ENCODE measurements at places on chromosomes 6 and 20. TPM values are rescaled to one million over a fixed set of nuclear protein-coding genes. Genes with fewer than 3 reads are reported as not detected.

- no peak for DNase-seq
Observed at GRCh38 chr6:13511913-13512717, 24.7 kb upstream of the GFOD1 start.

- DNase-seq, result no peak
Observed at GRCh38 chr6:43608310-43608763, 20.7 kb downstream of the GTPBP2 start.

GRCh38 chr6:72699159-72699558 is 77.3 kb downstream of the KCNQ5 start:
- no peak for DNase-seq

DNA sequence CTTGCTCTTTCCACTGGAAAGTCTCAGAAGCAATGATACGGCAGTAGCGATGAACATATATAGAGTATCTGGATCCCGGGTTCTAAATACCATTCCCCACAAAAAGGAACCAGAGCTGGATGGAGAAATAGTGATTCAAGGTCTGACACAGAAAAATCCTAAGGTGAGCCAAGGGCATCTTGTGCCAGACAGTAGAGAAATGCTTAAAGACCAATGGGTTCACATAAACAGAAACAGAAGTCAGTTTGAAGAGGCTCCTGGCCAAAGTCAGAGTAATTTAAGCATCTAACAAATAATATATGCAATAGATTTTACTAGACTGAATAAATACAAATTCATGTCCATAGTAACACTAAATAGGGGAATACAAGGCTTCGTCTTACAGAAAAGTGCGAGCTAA is 54.7 kb downstream of the RGS17 start:
- no peak for DNase-seq

GRCh38 chr20:41225091-41225490 is 87.7 kb downstream of the PLCG1 start:
- no peak for DNase-seq

GRCh38 chr6:20200761-20201630 is 11.3 kb downstream of the MBOAT1 start:
- no peak for DNase-seq

- no peak for DNase-seq
Observed at GRCh38 chr6:35086282-35086632, 54.9 kb downstream of the TCP11 start.

DNA sequence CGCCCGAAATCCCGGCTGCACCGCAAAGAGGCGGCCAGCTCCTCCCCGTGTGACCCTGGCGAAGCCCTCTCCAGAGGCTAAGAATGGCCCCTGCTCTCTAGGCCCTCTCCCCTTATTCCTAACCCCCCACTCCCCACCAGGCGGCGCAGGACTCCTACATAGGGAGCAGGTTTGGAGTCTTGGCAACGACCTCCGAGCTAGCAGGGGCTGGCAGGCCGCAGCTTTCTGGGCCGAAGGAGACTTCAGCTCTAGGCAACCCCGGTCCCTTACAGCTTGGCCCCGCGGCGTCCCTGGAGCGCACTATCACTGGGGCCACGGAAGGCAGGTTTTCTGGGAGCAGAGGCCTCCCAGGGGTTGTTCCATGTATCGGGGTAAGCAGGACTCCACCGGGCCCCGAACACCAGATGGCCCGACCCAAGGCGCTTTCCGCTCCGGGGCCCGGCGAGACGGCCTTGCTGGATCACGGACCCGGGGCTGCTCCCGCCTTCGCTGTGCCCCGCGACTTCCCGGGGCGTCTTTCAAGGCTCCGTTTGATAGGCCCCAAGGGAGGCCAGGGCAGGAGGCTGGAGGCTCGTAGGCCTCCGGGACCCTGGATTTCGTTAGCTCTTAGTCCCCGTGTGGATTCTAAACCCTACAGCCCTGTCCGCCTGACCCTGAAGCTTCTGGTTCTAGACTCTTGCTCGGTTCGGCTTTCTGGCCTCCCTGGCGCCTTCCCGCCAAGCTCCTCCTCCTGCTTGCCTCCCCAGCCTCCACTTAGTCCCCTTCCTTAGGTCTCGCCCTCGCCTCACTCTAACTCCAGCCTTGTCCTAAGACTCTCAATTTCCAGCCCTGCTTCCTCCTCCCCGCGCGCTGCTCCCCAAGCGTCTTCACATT is 1.9 kb downstream of the SLC32A1 start:
- DNase-seq, result no peak

DNA sequence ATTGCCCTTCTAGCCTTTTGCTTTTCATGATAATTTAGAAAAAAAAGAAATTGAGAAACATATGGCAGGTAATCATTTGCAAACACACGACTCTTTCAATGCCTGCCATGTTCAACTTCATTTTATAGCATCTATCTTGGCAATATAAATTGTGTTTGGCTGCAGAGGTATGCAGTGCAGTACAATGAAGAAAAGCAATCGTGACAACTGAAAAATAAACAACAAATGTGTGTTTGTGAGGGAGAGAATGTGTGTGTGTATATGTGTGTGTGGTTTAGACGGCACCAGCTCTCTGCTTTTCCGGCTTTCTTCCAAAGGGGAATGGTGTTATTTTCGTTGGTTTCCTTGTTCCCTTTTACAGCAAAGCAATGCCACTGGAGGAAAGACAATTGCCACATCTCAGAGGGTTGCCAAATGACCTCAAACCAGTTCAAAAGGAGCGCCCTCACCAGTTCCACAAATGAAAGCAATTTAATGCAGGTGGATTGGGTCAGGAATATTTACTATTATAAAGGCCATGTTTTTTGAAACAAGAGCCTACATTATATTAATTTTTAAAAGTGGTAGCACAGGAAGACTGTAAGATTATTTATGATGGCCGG is 587.2 kb downstream of the PRKN start:
- no peak for DNase-seq

DNA sequence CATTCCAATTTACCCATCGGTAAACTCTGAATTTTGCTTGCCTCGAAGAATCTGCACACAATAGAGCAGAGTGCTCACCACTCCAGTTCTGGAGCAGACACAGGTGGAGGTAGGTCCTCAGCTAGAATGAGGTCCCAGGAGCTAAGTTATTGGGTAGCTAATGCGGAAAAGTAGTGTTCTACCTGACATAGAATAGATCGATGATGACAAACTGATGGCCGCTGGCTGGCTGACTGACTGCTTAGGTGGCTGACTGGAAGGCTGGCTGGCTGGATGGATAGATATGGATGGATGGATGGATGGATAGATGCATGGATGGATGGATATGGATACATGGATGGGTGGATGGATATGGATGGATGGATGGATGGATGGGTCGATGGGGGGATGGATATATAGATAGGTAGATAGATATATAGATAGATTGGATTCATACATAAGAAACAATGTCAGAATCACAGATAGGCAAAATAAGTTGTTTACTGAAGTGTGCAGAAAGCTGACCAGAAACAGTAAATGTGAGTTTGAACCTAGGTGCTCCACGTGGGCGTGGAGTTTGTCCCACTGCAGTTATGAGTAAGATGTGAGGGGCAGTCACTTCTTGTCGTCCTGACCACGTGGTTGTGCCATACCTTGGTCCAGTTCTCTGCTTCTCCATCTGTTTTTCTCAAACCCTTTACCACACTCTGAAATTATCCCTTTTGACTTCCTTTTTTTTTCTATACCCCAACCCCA is 62.1 kb downstream of the TBXT start:
- DNase-seq, result no peak

DNA sequence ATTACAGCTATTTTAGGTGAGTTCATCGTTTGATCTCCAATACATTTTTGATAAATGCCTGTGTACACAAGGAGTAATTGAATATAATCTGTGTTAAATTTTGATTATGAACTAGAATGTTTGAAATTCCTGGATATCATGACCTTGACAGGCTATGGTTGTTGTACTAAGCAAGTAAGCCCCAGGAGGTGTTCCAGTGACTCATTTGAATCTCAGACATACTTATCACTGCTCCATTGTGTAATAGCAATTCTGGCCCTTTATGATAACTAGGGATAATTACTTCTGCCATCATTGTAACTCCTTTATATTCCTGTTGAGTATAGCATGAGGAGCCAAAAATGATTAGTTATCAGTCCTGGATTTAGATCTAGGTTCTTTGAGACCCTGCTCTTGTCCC is 1424.6 kb upstream of the ADGRB3 start:
- no peak for DNase-seq

GRCh38 chr6:36126553-36127458 is 3.5 kb upstream of the MAPK13 start:
- no peak for DNase-seq

DNA sequence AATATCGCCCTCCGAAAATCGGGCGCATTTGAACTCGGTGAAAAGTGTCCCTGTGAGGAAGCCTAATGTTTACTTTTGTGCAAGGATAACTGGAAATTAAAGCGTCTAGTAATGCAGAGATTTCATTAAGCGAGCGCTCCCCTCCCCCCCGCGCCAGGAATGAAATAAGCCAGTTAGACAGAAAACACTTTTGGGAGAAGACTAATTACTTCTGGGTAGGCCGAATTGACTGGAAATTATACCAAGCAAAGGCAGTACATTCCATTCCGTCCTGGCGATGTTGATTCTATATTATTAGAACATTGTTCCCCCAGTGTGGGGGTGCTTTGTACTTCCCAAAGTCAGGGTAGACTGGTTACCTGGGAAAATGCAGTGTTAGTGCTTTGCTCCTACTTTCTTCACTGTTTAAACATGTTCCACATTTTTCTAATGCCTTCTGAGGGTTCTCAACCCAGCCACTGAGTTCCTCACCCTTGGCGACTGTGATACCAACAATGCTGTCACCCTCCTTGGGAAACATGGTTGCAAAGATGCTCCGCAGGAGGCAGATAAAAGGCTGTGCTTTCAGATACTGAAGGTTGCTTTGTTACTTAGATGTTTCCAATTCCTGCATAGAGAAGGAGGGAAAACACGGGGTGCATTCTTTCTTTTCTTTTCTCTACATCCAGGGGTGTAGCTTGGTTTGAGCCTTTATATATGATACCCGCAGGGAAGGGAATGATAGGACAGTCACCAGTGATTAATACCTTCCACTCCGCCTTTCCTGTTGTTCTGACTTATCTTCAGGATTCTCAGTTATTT is 2.6 kb downstream of the GJA1 start:
- peak; percentile 45 for DNase-seq

DNA sequence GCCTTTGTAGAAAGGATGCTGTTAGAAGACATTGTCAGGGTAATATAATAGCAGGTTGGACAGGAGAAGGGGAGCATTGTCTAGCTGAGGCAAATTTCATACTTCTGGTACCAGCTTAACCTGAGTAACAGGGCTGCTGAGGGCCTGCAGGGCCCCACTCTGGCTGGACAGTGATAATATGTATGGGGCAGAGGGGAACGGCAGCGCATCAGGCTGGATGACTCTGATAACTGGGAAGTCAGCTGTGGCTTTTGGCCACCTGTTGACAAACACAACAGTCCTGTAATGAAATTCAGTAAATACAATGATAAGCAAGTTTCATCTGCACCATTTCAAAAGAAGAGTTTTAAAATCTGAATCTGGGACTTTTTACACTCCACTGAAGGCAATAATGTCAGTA is 259.9 kb upstream of the CNR1 start:
- DNase-seq, result no peak

- DNase-seq, result no peak
Observed at GRCh38 chr6:4999586-4999985, 4.3 kb downstream of the RPP40 start.

GRCh38 chr6:108127056-108127455 is 38.8 kb upstream of the NR2E1 start:
- DNase-seq, result no peak

- no peak for DNase-seq
Observed at GRCh38 chr6:119454714-119455113, 105.2 kb upstream of the MAN1A1 start.

DNA sequence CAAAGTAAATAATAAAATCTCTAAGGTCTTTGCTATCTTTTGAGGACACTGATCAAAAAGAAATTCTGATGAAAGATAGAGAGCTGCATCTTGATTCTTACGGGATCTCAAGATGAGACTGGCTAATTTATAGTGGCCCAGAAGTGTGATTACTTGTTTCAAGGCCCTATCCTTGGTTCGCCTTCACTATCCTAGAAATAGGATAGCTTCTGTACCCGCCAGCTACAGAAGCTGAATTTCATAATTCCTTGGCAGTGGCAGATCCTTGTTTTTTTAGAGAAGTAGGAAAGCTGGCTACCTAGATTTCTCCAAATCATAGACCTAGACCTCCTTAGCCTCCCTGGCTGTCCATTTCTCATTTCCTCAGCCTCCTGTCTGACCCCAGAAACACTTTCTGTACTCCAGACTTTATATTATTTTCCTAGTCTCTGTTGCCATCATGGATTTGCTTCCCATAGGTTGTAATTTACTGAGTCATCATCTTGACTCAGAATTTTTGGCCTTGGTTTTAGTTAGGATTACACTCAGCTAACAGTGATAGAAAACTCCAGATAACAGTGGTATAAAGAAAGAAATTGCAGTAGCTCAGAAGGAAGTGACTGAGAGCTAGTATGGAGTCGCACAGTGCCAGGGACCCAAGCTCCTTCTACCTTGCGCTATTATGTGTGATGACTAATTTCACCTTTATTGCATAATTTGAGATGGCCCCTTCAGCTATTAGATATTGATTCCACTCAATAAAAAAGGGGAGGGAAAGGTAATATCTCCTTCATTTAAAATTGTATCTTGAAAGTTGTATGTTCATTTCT is 27.7 kb downstream of the PHF3 start:
- no peak for DNase-seq

GRCh38 chr20:7459083-7459482 is 481.2 kb downstream of the HAO1 start:
- no peak for DNase-seq

DNA sequence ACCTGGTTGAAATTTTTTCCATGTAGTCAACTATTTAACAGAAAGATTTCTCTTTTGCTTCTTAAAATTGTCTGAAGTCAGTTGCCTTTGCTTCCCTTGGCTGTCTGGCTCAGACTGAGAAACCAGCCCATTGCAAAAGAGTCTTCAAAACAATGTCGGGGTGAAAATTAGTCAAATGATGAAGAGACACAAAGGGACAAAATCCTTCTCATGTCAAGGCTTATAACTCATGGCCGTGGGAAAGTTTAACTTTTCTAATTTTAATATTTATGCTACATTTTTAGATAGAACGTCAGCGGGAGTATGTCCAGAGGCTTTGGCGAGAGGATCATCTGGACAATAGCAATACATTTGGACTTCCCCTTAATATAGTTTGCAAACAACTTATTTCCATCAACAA is 127.2 kb downstream of the CD164 start:
- no peak for DNase-seq

- no peak for DNase-seq
Observed at GRCh38 chr6:159565181-159565710, 127.8 kb downstream of the SOD2 start.

DLK2 gene
- 3.6 TPM for total RNA-seq

GMEB2 gene
- total RNA-seq, result 11.0 TPM

IPCEF1 gene
- 3.7 TPM for total RNA-seq

ARMH2 gene
- total RNA-seq, result not detected

BEND6 gene
- total RNA-seq, result 0.33 TPM

SLC44A4 gene
- total RNA-seq, result 0.32 TPM

WASF1 gene
- total RNA-seq, result 12.3 TPM

PPP2R5D gene
- total RNA-seq, result 25.2 TPM

OR2J3 gene
- total RNA-seq, result 0.15 TPM

UNC5CL gene
- 1.1 TPM for total RNA-seq

CNR1 gene
- total RNA-seq, result 34.2 TPM

MTFR2 gene
- 0.66 TPM for total RNA-seq

SRSF3 gene
- 276 TPM for total RNA-seq

Measured in breast epithelium (tissue), 4 donors.